ENCODE measurements at places on chromosomes 5 and 9.

DNA sequence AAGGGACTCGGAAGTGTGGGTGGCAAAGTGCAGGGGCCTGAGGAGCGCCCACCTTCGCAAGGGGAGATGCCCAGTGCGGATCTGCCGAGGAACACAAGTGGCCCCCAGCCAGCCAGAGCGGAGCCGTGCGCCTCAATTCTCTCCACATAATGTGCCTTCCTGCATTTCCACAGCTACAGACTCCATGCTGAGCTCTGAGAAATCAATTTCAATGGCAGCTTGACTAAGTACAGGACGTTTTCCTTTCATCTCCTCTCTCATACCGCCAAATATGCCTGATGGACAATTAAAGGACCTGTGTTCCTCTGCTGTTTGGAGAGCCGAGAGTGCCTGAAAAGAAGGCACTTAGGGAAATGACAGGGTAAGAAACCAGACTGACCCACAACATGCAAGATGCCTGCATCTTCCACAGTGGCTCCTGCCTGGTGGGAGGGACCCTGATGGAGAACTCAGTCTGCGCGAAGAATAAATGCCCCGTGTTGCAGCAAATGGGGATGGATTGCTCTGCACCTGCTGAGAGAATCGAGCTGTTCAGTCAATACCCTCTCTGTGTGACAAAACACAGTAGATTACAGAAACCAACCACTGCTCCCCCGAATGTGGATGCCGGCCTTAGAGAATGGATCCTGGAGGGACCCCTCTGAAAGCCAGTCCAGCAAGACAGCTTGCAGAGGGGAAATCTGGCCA is 38.6 kb upstream of the OLFM1 start:
- no peak for DNase-seq

DNA sequence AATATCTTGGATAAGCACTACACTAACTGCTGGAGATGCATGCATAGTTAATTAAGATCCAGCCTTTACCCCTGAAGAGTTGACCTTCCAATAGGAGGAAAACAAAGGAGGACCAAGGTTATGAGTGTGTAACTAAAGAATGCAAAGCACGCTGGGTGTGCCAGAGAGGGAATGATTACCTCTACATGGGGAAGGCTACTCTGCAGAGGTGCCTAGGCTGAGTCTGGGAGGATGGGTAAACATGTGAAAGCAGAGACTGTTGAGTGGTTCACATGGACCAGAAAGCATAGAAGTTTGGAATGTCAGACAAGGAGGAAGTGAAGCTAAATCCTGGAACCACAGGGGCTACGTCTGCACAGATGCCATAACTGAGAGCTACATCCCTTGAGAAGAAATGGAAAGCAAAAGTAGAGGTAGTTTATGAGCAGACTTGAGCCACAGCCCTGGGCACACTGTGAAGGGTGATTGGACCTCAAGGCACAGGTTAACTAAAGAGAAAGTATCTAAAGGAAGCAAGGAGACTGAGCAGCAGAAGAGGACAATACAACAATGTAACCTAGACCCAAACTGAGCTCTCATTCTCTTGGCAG is 176.2 kb downstream of the DENND1A start:
- no peak for DNase-seq

GRCh38 chr5:30525353-30525752 is 668.1 kb upstream of the CDH6 start:
- DNase-seq: no peak

GRCh38 chr9:76215066-76215465 is 179.2 kb downstream of the RFK start:
- DNase-seq: peak; percentile 55

- DNase-seq: no peak
These were observed 18.6 kb downstream of the TDRD7 start for GRCh38 chr9:97430316-97431043.

GRCh38 chr5:88718736-88719135 is 164.2 kb downstream of the MEF2C start:
- no peak for DNase-seq

DNA sequence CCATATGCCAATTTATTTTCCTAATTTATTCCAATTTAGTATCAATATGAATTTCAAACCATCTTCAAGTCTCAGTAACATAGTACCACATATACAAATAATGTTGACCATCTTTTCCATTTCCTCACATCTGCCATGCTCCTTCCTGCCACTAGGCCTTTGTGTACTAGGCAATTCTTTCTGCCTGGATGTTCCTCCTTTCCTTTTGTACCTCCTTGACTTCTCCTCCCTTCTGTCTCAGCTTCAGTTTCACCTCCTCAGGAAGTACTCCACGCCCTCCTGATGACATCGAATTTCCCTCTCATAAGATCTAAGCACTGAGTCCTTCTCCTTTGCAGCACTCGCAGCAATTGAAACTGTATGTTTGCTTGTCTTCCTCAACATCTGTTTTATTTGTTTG is 53.9 kb downstream of the MEF2C start:
- DNase-seq: no peak

DNA sequence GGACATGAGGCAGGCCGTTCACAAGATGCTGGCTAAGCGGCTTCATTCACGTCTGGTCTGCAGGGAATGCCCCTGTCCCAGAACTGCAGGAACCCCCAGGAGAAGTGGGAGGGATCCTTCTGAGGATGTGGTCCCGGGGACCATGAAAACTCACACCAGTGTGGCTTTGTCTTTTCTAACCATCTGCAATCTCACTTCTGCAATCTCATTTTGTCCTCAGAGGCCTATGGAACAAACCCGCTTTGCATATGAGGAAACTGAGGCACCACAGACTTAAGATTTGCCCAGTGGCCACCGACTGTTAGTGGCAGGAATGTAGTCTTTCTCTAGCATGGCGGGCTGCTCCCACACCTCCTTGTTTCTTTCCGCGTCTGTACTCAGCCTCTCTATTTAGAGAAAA is 6.9 kb downstream of the CXCL14 start:
- no peak for DNase-seq

DNA sequence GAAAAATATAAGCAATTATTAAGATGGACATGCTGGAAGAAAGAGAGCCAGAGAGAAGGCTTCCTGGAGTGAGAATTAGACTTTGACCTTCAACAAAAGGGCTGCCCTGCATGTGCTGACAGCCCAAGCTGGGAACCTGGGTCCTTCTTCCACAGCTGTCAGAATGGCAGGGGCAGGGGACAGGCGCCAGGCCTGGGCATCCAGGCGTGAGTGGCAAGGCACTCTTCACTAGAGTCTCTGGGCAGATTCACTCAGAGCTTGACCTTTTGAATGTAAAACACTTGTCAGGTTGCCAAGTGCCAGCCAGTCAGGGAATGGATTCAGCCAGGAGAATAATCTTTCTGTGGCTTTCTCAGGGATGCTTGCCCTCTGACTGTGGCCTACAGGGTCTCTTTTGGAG is 119.1 kb upstream of the CLINT1 start:
- no peak for DNase-seq

- peak; percentile 27 for DNase-seq
These were observed 24.0 kb downstream of the GALNT10 start for GRCh38 chr5:154214371-154215106.

DNA sequence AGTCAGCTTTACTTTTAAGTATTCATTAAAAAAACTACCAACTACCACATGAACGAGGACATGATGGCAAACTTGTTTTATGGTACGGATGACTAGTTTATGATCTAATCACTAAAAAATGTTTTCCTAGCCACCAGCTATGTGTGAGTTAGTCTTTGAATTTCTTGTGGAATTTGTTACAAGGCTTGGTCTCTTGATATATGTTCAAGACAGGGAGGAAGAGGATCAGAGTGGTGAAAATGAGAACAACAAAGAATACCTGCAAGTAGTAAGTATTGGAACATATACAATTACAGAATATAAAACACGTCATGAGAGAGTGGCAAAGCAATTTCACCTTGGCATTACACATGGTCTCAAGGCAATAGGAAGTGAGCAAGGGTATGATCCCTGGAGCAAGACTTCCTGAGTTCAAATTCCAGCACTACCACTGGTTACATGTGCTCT is 548.6 kb upstream of the TLE4 start:
- DNase-seq: peak; percentile 92

DNA sequence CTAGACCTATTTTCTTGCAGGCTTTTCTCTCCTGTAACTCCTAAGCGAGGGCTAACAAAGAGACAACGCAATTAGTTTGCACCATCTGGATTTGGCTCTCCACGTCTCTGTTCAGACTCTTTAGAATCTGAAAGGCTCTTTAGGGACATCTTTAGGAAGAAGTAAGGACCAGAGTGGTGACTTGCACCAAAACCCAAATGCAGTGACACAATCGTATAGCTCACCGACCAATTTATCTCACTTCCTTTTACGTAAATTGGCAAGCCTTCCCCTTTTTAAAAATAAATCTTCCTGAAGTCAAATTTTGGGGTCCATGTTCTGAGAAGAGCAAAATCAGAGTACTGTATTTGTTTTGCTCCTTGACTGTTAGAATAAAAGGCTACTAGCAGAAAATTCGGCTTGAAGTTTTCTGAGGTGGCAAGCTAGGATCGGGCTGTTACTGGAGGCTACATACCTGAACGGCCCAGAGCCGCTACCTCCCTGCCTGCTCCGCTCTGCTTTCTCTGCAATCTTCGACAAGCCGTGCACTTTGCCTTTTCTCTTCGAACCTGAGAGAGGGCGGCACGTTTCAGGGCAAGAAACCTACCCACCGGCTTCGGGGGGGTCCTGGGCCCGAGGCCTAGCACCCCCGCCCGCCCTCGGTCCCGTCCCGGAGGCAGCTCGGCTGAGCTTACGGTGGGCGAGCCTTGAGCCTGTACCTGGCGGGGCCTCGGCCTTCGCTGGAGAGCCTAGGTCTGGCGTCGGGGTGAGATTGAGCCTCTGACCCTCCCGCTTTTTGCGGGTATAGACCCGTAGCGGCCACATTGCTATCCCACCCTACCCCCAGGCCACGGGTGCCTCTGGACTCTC is 537 bp downstream of the MEIKIN start:
- no peak for DNase-seq

GRCh38 chr5:19694949-19695611 is 292.9 kb downstream of the CDH18 start:
- no peak for DNase-seq

DNA sequence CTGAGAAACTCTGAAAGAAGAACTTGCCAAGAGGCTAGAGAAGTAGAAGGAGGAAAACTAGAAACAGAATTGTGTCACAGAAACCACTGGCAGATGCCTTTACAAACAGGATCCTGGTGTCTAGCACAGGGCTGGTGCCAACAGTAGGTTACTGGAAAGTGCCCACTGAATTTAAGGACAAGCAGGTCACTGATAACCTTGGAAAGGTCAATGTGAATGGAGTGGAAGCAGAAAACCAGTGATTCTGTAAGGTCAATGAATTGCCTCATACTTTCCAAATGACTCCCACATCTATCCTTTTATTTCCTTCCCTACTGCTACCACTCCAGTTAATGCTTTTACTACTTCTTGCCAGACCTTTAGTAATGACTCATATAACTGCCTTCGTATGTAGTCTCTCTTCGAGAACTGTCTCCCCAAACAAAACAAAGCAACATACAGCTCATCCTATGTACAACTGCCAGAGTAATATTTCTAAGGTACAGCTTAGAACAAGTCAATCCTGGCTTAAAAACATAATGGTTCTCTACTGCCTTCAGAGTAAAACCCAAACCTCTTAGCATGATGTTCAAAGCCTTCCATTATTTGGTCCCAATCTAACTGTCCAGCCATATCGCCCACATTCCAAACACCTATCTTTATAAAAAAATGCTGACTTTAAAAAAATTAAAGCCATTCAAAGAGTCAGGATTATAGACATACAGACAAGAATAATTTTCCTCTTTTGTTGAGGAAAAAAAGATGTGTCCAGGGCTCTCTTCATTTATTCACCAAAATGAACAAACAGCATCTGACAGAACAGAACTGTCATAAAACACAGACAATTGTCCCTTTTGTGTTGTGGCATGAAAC is 52.5 kb downstream of the NR3C1 start:
- DNase-seq: peak; percentile 59

DNA sequence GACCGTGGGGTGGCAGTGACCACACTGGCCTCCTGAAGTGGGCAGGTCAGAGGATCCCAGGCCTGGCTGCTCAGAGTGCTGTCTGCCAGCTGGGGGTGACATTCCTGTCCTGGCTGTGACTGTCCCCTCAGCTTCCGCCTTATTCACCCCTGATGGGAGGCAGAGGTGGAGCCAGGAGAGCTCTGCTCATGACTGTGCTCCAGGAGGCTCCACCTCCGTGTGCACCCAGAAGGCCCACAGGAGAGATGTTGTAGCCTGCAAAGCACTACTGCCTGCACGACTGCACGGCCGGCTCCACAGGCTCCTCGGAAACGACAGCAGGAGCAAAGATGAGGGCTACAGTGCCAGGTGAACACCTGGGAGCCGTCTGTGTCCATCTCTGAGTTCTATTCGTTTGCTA is 60.9 kb downstream of the ROPN1L start:
- no peak for DNase-seq

- DNase-seq: no peak
These were observed 125.2 kb upstream of the CDH18 start for GRCh38 chr5:20113031-20113715.

DNA sequence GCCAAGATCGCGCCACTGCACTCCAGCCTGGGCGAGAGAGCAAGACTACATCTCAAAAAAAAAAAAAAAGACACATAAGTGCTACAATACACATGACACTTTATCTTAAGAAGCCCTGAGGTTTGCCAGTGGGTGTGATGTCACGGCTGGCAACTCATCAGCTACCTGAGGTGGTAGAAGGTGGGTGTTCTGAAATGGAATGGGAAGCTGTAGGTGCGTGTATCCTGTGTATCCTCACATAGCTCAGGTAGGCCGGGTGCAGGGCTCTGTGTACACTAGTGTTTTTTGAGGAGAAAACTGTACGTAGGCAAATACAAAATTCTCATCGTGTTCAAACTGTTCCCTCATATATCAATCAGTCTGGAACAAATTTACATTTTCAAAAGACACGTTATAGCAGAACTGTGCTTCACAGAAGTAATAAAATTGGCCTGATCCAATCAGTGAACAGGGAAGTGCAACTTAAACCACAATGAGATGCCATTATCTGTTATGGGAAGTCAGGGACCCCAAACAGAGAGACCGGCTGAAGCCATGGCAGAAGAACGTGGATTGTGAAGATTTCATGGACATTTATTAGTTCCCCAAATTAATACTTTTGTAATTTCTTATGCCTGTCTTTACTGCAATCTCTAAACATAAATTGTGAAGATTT is 10.4 kb downstream of the BICD2 start:
- DNase-seq: no peak

DNA sequence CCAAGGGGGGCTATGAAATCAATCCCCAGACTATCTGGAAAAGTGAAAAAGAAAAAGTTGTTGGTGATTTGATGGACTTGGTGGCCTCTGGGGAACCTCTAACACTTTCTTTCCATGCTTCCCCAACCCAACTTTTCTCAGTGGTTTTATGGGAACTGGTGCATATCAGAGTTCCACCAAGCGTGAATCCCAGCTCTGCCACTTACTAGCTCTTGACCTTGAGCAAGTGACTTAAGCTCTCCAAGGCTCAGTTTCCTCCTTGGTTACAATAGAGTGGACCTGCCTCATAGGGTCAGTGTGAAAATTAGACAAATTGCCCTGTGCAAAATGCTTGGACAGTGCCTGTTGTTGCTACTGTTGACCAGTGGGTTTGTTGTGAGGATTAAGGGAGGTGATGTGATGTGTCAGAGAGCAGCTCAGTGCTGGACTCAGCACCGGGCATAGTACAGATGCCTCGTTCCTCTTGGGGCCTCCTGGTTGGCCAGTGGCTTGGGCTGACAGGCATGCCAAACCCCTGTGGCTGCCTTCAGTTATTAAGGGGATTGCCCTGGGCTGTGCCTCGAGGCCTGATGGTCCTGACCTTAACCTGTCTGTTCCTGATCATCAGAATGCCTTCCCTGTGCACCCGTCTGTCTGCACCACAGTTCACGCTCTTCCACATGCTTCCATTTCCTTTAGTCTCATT is 49.3 kb downstream of the COL15A1 start:
- no peak for DNase-seq

- peak; percentile 10 for DNase-seq
These were observed 118.1 kb downstream of the PRDM6 start for GRCh38 chr5:123207081-123207537.

- no peak for DNase-seq
These were observed 97.9 kb downstream of the NLN start for GRCh38 chr5:65819905-65820240.

Measured in AG09309 (cell line).